ENCODE measurements at places on chromosomes 6 and 20. TPM values are rescaled to one million over a fixed set of nuclear protein-coding genes. Genes with fewer than 3 reads are reported as not detected.
A peak's percentile ranks its signal among the peaks of the same experiment; 100 is the strongest.

GRCh38 chr20:45407783-45408645 is at the start of gene DBNDD2:
Gene DBNDD2, plus strand, starts transcription at chr20:45408289. Its CDS starts 179 bp downstream, at chr20:45408468.
- DNase-seq, result no peak

DNA sequence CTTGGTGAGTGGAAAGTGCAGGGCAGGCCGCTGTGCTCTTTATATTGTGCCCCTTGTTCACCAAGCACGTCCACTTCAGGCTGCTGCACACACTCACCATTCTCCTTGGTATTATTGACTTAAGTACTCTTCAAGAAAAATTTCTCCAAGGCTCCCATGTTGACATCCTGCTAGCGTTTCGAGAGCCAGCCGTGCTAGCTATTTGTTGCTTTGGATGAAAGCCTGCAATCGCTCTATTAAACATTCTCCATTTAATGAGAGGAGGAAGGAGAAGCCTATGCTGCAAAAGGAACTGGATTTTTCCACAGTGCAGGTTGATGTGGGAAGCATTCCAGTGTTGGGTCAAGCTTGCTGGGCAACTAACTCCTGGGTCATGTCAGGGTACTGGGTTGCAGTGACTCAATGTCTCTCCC is 113.5 kb downstream of the CD83 start:
- no peak for DNase-seq

DNA sequence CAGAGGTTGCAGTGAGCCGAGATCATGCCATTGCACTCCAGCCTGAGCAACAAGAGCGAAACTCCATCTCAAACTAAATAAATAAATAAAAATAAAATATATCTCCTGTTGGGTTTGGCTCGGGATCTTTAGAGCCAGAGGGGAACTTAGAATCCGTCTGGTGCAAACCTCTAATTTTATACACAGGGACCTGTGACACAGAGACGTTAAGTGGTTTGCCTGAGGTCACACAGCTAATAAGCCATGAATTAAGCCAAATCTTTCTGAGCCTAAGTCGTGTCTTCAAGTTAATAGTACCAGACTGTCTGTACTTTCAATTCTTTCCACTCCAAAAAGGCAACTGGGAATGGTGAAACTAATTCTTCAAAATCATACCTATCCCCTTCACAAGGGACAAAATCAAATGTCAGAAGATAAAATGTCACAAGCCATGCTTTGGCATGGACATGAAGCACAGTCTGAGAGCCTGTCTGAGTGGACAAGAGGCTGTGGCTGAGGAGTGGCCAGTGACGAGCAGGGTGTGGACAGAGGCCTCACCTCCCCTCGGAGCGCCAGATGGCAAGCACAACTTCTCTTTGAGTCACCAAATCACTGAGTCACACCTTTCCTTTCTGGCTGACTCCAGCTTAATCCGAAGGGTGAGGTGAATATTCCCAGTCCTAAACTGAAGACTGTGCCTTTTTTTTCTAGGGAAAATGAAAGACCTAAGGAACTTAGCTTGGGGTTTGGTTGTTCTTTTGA is 177.4 kb downstream of the TFAP2A start:
- DNase-seq, result no peak

DNA sequence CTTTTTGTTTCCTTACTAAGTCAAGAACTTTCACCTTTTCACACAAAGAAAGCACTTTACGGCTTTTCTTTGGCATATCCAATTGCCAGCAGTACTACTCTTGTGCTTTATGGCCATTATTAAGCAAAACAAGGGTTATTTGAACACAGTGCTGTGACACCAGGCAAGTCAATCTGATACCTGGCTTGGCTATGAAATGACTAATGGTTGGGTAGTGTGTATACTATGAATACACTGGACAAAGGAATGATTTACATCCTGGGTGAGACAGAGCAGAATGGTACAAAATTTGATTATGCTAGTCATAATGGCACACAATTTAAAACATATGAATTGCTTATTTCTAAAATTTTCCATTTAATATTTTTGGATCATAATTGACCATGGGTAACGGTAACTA is 22.1 kb upstream of the ADGRF1 start:
- no peak for DNase-seq

- no peak for DNase-seq
Measured at GRCh38 chr6:115091461-115091860, 748.6 kb upstream of the HS3ST5 start.

GRCh38 chr6:109284675-109285074 is 97.6 kb downstream of the CD164 start:
- DNase-seq, result no peak

DNA sequence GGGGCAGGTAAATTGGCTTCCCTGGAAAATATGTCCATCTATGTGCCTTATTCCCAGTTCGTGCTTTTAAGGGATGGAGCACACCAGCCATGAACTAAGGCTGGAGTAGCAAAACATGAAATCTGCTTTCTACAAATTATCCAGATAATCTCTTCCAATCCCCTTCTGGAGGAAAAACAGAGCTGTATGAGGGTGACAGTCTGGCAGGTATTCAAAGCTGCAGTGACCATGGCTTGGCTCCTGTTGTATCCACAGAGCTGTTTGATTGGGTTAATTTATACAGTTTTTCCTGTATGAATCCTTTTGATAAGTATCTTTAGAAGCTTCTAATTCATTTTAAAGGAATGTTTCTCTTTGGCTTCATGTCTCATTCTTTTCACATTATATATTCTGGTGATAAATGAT is 144.4 kb downstream of the AIG1 start:
- no peak for DNase-seq

GRCh38 chr20:60467771-60468170 is 509.5 kb downstream of the CDH26 start:
- no peak for DNase-seq

DNA sequence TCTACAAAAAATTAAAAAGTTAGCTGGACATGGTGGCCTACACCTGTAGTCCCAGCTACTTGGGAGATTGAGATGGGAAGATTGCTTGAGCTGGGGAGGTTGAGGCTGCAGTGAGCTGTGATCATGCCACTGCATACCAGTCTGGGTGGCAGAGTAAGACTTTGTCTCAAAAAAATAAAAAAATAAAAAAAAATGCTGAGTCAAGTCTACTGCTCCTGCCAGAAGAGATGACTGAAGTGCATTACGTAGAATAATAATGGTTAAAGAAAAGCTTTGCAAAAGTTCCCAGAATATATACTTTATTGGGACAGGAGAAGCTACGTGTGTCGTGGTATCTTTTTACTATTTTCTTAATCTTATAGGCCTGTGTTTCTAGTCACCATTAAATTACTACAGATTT is 125.3 kb downstream of the SLC16A10 start:
- no peak for DNase-seq

GRCh38 chr20:17822540-17823408 is 123.0 kb downstream of the BANF2 start:
- DNase-seq, result no peak

GRCh38 chr20:61295249-61295648 is 43.2 kb downstream of the CDH4 start:
- DNase-seq, result no peak

DNA sequence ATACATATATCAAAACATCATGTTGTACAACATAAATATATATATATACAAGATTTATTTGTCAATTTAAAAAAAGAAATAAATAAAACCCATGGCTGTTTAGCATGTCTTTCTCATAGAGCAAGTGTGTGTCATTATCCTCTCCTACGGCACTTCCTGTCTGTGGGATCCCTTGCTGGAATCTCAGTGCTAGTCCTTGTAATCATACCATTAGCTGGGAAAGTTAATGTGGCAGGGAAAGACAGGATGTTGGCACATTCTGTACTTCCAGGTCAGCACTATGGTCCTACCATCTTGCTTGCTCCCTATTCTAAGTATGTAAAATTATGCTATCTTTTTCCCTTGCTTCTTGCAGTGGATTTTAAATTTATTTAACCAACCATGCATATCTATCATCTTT is 9.5 kb upstream of the SLC17A3 start:
- peak; percentile 18 for DNase-seq

- no peak for DNase-seq
Measured at GRCh38 chr20:48906221-48906877, 15.2 kb upstream of the ARFGEF2 start.

DNA sequence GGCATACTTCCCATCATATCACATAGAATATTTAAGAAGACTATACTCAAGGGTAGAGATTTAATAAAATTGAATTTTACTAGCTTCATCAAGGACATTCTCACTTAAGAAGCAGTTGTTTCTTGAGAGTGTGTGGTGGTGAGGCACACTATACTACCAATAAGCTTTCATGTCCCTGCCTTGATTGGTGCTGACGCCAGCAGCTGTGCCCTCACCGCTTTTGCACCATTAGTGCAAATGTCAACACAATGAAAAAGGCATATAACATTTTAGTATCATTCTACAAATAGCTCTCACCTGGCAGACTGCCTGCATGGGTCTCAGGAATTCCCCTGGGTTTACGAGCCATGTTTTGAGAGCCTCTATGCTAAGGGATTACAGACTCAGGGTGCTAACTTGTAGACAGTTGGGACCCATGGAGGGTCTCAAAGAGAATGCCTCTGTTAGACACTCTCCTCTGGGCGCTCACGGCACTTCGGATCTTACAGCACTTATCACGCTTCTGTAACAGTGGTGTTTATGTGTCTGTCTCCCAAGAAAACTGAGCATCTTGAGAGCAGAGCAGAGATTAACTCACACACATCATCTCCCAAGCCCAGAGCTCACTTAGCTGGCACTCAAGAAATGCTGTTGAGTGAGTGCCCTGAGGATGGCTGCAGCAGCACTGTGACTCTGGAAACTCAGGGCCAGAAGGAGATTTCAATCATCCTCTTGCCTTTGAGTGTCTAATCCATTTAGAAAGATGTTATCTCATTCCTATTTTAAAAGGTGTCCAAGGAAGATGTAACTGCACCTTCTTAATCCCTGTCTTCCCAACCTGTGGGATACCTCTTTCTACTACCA is 143.3 kb upstream of the GPR6 start:
- no peak for DNase-seq

DNA sequence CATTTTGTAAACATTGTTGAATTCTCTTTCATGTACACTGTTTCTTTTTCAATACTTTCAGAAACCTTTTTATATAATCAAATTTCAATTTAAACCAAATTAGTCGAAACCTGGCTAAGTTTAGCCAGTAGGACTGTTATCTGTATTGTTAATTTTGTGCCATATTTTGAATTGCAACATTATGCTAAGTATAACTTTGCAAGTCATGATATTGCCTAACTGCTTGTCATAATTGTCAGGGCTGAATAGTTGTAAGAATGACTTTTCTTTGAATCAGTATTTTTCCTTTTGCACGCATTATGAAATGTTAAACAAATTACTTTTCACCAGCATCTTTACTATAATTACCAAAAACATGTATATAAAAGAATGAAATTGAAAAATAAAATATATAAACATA is 82.7 kb downstream of the SAMD3 start:
- no peak for DNase-seq

- DNase-seq, result no peak
Measured at GRCh38 chr20:13778827-13779226, 5.9 kb downstream of the ESF1 start.

DNA sequence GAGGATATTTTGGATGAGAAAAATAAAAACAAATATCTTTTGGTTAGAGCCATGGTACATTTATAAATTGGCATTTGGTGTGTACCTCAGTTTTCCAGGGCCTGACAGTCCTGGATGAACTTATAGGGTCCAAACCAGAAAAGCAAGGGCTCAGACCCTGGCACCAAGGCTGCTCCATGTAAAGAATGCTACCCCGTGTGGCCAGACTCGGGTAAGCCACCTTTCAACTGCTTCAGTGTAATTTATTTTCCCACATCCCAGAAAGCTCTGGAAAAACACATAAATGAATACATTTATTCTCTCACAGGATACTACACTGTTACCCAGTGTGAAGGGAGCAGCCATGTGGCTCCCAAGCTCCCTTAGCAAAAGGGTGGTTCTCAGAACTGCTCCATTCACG is 13.8 kb downstream of the MRPL14 start:
- DNase-seq, result no peak

DNA sequence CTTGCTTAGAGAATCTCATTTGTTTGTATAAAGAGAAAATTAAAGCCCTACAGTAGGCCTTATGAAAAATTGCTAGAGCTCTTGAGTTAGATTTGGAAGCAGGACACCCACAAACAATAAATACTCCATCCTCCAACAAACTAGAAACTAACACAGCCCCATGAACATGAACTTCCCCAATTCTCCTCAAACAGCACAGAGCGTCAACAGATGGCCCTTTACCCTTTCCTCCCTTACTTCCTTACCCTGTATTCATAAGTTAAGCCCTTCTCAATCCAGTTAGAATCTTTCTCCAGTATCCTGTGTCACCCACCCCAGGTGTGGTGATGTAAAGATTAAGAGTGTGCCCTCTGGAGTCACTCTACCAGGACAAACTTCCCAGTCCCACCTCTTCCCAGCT is 113.7 kb downstream of the UNC5CL start:
- no peak for DNase-seq

- peak; percentile 23 for DNase-seq
Measured at GRCh38 chr6:137165375-137166246, 7.8 kb downstream of the IL22RA2 start.

- no peak for DNase-seq
Measured at GRCh38 chr20:33373735-33374605, 27.3 kb downstream of the CDK5RAP1 start.

GRCh38 chr20:25320035-25320800 is 70.4 kb downstream of the ABHD12 start:
- DNase-seq, result no peak

DNA sequence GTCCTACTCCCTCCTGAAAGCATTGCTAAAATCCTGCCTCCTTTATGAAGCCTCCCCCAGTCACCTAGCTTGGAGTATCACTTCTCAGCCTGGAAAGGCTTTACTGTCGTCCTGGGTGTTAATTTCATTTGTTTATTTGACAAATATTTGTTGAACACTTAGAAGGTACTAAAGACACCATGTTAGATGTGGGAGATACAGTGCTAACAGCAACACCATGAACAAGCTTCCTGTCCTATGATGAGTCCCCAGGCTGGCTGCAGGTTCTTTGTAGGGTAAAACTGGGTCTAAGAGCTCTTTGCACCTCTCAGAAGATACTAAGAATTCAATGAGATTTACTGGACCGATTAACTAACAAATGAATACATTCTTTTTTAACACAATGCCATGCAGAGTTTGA is 109.2 kb upstream of the TMEM170B start:
- DNase-seq, result no peak

ECHDC1 gene
- 102 TPM for total RNA-seq

PABPC1L gene
- total RNA-seq, result 42.2 TPM

PSORS1C2 gene
- not detected for total RNA-seq

ZSWIM1 gene
- total RNA-seq, result 14.3 TPM

RAET1L gene
- total RNA-seq, result not detected

WFDC10A gene
- total RNA-seq, result not detected

FRK gene
- 10.0 TPM for total RNA-seq

HLA-DMB gene
- total RNA-seq, result 0.46 TPM

PBOV1 gene
- not detected for total RNA-seq

SNRPB2 gene
- total RNA-seq, result 90.4 TPM

CCN2 gene
- 6.6 TPM for total RNA-seq

TP53TG5 gene
- total RNA-seq, result 0.69 TPM

C6orf52 gene
- 0.69 TPM for total RNA-seq

PKHD1 gene
- total RNA-seq, result 0.43 TPM

MOG gene
- not detected for total RNA-seq

SLC17A1 gene
- total RNA-seq, result not detected

C6orf58 gene
- total RNA-seq, result 0.64 TPM

SLC32A1 gene
- not detected for total RNA-seq

CRISP2 gene
- not detected for total RNA-seq

All from A673 (cell line).